ENCODE measurements at places on chromosomes 16 and 17.
A peak's percentile ranks its signal among the peaks of the same experiment; 100 is the strongest.

DNA sequence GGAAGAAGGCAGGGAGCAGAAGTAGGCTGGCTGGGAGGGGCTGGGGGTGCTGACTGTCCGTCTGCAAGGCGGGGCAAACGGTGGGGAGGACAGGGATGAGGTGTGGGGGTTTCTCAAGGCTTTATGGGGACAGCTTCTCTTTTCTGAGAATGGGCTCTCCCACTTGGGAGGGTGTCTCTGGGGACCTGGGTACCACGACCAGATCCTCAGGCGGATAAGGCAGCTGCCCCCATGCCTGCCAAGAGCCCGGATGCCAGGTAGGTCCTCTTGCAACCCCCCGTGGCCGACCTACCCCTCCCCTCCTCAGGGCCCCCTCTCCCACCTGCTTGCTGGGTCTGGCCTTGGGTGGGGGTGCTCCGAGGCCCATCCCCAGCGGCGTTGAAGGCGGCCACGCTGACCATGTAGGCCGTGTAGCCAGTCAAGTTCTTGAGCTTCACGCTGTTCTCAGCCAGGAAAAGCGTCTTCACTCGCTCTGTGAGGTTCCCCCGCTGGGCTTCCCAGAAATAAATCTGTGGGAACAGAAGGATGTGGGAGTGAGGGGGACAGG, 56.4 kb upstream of the CDC42EP4 start:
- no peak for DNase-seq

GRCh38 chr16:46573008-46573833, 48.0 kb downstream of the SHCBP1 start:
- no peak for DNase-seq

GRCh38 chr16:78577630-78578029, 478.2 kb downstream of the WWOX start:
- DNase-seq: no peak

GRCh38 chr17:42431758-42432161, 8.7 kb upstream of the CAVIN1 start:
- no peak for DNase-seq

GRCh38 chr16:49856672-49857330, 889 bp upstream of the ZNF423 start:
- DNase-seq: no peak

DNA sequence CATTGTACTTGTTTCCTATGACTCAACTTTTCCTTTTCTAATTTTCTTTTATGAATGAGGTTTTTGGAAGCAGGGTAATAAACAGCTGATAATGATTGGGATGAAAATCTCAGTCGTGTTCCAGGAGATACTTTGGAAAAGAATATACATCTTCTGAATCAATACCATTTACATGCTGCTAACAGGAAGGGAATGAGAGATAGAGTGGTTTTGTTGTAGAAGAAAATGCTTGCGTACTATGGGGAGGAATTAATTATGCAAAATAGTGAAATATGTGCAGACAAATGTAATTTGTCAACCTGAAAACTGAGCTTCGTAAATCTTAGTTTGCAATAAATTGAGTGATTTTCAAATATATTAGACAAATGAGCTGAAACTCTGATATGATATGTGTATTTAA, 24.0 kb upstream of the SHISA6 start:
- no peak for DNase-seq

DNA sequence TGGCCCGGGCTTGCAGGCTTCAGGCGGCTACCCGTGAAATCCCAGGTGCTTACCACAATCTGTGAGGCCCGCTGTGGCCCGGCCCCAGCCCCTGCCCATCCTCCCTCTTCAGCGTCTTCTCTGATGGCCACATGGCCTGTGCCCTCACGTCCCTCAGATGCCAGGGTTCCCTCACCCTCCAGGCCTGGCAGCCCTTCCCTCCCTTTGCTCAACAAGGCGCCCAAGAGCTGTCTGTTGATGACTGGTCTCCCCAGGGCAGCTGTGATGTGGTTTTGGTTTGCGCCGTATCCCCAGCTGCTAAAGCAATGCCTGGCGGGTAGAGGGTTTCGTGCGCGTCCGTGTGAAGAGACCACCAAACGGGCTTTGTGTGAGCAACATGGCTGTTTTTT, 35.1 kb downstream of the PMM2 start:
- no peak for DNase-seq

GRCh38 chr16:25177831-25178688, 38.7 kb upstream of the AQP8 start:
- DNase-seq: no peak

DNA sequence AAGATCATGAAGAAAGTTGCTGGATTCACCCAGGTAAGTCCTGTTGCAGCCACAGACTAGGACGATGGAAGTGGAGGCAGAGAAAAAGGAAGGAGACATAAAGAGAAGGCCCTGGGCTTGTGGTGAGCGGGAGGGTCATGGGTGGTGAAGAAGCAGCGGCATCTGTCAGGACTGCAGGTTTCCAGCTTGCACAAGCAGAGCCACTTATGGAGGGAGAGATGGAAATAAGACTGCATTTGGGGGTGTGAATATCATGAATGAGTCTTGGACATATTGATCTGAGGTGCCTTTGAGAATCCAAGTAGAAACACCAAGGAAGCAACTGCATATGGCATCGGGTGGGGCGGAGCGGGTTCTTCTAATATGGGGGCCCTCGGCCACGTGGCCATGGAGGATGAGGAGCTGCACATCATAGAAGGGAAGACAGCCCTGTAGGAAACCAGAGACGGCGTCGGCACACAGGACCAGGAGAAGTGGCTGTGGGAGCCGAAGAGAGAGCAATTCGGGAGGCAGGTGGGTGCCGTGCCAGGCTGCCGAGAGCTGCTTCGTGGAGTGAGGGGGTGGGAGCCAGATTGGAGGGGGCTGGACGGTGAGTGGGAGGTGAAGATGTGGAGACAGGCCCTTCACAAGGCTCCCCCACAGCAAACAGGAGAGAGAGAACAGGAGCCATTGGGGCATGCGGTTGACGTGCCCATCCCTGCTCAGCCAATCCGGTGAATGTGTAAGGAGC, 243.5 kb downstream of the GSG1L start:
- no peak for DNase-seq

DNA sequence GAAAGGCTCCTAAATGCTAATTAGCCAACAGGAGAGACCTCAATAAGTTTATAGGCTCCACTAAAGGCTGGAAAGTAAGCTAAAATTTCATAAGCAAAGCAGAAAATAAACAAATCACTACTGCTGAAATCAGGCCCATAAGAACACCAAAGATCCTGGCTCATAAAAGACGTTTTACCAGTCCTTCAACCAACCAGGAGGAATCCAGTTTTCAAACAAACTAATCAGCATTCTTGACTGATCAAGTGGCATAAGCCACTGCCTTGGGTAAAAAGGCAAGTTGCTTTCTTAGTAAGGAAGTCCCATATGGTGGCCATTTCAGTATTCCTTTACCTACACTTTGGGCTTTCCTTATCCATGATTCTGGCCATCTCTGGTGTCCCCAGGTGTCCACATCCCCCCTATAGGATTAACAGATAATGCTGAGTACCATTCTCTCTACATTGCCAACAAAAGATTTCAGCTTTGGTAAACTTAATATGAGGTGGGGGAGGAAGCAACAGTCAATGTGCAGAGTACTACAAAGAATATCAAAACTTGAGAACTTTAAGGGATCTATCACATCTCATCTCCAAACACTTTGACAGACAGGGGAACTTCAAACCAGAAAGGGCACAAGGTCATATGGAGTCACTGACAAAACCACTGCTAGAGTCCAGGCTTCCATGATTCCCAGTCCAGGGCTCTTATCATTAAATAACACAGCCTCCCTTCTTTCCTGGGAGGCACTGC, 1.3 kb downstream of the TOM1L2 start:
- no peak for DNase-seq

DNA sequence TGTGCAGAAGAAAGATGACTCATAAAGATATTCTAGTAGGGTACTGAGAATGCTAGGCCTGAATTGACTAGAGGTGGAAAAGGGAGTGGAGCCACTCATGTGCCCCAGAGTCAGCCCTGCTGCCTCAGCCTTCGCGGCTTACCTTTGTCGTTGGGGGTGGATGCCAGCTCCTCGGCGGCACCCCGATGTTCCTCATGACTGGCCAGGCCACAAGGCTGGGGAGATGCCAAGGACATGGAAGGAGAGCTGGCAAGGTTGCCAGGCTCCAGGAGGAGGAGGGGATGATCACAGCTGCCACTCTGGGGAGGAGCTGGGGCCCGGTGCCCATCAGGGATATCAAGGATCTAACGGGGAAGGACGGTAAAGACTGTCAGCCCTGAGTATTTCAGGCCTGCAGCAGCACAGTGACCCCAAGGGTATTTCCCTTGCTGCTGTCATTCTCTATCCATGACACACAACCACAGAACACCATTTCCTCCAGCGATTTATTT, 9.7 kb upstream of the SLC35B1 start:
- DNase-seq: no peak

- no peak for DNase-seq
Observed at GRCh38 chr16:57462978-57463362, 491 bp downstream of the POLR2C start.

- DNase-seq: no peak
Observed at GRCh38 chr17:32549559-32549958, 62.8 kb downstream of the CDK5R1 start.

DNA sequence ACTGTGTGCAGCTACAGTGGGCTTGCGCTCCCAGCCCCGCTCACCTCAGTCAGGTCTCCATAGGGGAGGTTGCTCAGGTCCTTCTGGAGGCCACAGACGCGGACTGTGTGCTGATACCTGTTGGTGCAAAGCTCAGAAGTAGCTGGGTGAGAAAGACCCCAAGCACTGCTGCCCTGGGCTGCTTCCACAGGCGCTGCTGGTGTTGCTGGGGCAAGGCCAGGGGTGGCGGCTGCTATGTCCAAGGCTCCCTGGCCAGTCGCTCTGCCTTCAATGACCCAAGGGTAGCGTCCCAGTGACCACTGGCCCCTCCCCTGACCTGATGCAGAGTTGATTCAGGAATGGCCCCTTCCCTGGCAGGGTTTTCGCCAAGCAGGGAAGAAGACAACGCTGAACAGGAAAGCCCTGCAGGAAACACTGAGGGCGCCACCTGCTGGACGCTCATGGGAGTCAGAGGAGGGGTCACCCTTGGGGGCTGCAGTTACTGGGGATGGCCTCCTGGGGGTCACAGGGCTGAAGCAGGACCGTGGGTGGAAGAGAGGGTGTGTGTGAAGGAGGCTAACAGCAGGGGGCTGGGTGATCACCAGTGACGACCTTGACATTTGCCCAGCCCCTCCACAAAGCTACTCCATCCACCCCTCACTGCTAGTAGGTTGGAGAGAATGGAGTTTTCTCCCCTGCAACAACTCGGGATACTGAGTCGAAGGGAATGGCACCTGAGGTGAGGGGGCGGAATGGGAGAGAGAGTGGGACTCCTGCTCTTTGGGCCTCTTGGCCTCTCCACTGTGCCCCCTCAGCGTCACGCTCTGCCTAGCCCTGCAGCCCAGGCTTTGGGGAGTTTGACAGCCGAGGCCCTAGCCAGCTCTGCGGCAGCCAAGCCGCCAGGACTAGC, 38.3 kb downstream of the ABCC12 start:
- DNase-seq: peak; percentile 38

DNA sequence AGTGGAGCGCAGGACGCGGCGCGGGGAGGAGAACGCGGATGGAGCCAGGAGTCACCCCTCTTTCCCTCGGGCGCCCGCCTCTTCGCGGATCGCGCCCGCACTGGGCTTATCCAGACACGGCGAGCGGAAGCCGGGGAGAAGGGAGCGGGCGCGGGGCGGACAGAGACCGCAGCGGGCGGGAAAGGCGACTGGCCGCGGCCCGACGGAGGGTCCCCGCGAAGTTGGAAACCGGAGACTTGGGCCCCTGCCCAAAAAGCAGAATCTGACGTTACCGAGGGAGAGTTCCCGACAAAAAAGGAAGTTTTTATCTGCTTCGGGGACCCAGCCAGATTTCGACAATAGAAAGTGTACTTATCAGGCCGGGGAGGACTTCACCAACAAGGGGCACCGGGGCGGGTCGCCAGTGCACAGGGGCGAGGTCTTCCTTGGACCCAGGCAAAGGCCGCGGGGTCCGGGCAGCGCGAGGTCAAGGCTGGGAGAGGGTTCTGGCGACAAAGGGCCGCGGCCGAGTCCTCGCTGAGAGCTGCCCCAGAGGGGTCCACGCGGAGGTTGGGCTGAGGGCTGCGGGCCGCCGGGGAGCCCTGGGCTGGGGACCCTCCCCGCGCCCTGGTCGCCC, 519 bp downstream of the ST6GALNAC2 start:
- no peak for DNase-seq

DNA sequence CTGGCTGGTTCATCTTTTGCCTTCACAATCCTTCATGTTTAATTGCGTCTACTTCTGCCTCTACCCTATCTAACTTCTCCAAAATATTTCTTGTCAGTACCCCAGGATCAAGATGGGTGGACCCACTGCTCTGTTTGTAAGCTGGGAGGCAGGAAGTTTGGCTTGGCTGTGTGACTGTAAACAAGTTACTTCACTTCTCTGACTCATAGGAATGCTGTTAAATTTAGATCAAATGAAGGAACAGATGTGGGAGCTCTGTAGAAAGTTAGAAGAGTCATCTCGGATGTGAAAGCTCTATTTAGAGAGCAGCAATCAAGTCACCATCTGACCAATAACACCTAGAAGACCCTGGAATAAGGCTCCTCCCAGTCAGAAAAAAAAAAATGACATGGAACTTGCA, 55.2 kb upstream of the MRTFB start:
- no peak for DNase-seq

Measured in stimulated activated CD8-positive, alpha-beta memory T cell treated with anti-CD3 and anti-CD28 coated beads, Interleukin-15, amount 100 ng/mL, for 24 hours (primary cell).